ENCODE measurements at places on chromosomes 7 and 10. TPM values are rescaled to one million over a fixed set of nuclear protein-coding genes. Genes with fewer than 3 reads are reported as not detected.

CDHR3 gene
- 1.5 TPM for total RNA-seq

DNA sequence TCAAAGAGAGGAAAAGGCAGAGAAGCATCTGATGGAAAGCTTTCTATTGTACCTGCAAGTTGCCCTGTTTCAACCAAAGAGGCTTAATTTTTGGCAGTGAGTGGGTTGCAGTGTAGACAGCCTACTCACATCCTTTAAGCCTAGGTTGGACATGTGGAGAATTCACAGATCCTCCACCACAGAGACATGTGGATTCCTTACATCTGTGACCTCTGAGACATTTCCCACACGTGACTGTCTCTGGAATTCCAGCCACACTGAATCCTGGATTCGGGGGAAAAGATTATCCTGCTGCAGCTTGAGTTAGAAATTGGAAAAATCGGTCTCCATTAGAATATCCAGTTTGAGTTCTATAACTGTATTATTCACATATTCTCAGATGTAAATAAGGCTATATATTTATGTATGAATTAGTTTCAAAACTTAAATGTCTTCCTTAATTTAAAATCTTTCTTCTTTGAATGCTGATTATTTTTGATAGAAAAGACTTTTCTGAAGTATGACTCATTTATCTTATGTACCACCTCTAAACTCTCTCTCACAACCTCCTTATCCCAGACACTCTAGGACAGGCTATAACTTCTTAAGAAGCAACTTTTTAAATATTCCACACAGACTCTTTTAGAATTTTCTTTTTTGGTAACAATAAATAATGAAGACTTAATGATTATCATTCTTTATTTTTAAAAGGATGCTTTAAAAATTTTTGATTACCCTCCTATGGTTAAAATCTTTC, 123.3 kb downstream of the TWIST1 start:
- H3K27ac ChIP-seq = no peak overlapping the region
- H3K36me3 ChIP-seq = no peaks in the 10 kb centered on the region
- H3K4me3 ChIP-seq = no peak overlapping the region

DNA sequence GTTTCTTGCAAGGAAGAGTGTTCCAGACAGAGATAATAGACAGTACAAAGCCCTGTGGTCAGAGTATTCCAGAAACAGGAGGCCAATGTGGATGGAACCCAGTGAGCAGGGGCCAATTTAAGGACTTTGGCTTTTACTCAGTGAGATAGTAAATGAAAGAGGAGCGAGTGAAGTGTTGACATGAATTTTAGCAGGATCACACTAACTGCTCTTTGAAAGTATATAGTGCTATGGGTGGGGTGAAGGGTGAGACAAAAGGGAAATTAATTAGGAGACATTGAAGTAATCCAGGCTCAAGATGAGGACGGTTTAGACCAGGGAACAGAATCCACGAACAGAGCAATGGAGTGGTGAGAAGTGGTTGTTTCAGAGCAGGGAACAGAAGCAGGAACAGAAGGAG, 62.2 kb upstream of the TES start:
- no peak overlapping the region for H3K4me3 ChIP-seq
- H3K36me3 ChIP-seq = no peaks in the 10 kb centered on the region
- DNase-seq = no peak
- H3K4me1 ChIP-seq = no peaks in the 10 kb centered on the region

DNA sequence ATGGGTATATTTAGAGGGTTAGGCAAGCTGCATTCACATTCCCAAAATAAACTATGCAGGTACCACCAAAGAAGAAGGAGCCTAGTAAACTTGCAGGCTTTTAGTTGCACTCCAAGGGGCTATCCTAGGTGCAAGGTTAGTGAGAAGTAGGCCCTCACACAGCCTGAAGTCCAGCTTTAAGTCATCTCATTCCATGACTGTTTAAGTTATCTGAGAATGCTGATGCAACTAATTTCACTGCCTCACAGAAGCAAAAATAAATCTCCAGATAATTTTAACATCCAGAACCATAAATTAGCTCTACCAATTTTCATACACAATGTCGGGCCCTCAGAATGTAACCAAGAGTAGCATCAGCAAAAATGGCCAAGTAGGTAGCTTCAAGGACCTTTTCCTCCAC, 34.3 kb upstream of the HHEX start:
- no peaks in the 10 kb centered on the region for H3K27me3 ChIP-seq
- no peak overlapping the region for H3K27ac ChIP-seq
- no peaks in the 10 kb centered on the region for H3K4me1 ChIP-seq
- DNase-seq = no peak
- H3K4me3 ChIP-seq = no peak overlapping the region

DNA sequence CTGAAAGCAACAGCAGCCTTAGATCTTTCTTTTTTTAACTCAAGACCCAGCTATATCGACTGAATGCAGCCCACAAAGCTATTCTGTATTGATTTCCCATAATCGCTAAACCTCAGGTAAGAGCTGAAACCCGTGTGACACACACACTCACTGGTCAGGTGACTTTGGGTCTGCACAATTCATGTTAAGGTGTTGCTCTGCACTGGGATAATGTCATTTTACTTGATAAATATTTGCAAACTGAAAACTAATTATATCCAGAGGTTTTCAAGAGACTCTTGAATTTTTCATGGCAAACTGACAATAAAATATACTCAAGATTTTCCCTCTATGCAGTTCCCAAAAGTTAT, 33.1 kb downstream of the SCRN1 start:
- peaks cover 73% of the 10 kb centered on the region for H3K36me3 ChIP-seq
- H3K4me3 ChIP-seq = no peak overlapping the region
- DNase-seq = no peak

DNA sequence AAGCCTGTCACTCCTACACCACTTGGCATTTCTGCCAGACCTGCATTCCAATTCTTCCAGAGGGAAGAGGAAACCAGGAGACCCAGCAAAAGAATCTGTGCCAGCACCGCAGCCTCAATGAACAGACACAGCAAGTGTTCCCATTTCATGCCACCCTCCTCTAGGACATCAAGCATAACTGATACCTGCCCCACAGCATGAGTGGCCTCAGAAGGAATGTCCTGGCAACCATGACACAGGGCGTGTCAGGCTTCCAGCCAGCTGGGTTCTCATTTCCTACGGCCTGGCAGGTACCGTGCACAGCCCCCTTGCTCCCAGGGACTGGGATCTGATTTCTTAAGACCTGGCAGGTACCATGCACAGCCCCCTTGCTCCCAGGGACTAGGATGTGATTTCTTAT, 7.8 kb downstream of the MAD1L1 start:
- H3K4me1 ChIP-seq = no peaks in the 10 kb centered on the region
- no peak for DNase-seq
- H3K36me3 ChIP-seq = peaks cover 35% of the 10 kb centered on the region
- H3K4me3 ChIP-seq = no peak overlapping the region

- no peaks in the 10 kb centered on the region for H3K4me1 ChIP-seq
- no peaks in the 10 kb centered on the region for H3K27me3 ChIP-seq
- no peaks in the 10 kb centered on the region for H3K36me3 ChIP-seq
- H3K27ac ChIP-seq = no peak overlapping the region
- no peak overlapping the region for H3K4me3 ChIP-seq
Observed at GRCh38 chr7:12458520-12459131, 55.0 kb upstream of the VWDE start.

- no peaks in the 10 kb centered on the region for H3K4me1 ChIP-seq
- no peak for DNase-seq
- no peaks in the 10 kb centered on the region for H3K36me3 ChIP-seq
- H3K27me3 ChIP-seq = no peaks in the 10 kb centered on the region
- no peak overlapping the region for H3K27ac ChIP-seq
- no peak overlapping the region for H3K4me3 ChIP-seq
Observed at GRCh38 chr7:1492221-1492620, 12.0 kb downstream of the INTS1 start.

Measured in SJCRH30 (cell line).